Stomach (tissue), 19 donors: ENCODE measurements at places on chromosomes 5 and 9. TPM values are rescaled to one million over a fixed set of nuclear protein-coding genes. Genes with fewer than 3 reads are reported as not detected.

GRCh38 chr5:116553366-116553765 lies 21.3 kb downstream of the SEMA6A start:
- no peak for DNase-seq
- H3K27me3 ChIP-seq: no peaks in the 10 kb centered on the region
- no peak overlapping the region for H3K27ac ChIP-seq
- no peaks in the 10 kb centered on the region for H3K36me3 ChIP-seq
- H3K4me3 ChIP-seq: no peak overlapping the region

DNA sequence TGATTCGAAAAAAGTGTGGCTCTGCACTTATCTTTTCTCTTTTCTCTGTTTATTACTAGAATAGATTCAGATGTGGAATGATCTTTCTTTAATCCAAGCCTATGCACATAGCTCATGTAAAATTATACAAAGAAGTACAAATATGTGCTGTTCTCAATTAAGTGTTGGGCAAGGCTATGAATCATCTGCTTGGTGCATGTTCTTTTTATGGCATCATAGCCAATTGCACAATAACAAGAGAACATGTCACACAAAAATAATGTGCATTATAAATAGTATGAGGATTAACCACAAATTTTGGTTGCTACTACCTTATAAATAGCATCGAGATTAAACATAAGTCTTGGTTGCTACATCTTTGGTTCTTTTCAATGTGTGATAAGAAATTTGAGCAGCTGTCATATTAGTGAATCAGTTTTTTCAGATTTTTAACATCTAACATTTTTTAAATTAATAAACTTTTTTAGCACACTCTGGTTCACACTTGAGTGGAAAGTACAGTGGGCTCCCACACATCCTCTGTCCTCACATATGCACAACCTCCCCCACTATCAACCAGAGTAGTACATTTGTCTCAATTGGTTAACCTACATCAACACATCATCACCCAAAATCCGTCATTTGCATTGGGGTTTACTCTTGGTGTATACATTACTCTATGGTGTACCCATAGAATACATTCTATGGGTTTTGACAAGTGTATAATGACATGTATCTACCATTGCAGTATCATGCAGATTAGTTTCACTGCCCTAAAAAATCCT lies 6.8 kb upstream of the RECK start:
- H3K36me3 ChIP-seq: no peaks in the 10 kb centered on the region
- no peaks in the 10 kb centered on the region for H3K27me3 ChIP-seq
- H3K4me3 ChIP-seq: no peak overlapping the region
- DNase-seq: no peak
- no peaks in the 10 kb centered on the region for H3K4me1 ChIP-seq

DNA sequence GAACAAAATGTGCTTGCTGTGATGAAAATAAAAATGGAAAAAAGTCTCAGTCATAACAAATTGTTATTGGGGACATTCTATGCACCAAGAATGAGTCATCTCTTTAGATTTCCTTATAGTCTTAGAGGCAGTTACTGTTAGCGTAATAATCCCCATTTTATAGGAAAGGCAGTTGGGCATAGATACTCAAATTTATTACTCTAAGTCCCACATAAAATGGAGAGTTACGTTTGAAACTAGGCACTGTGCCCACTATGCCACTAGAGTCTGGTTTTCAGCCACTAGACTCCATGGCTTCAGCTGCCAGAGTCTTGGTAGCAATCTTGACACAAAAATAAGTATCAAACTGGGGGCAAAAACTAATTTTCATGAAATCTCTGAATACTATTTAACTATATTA lies 317.9 kb upstream of the MEF2C start:
- H3K36me3 ChIP-seq: no peaks in the 10 kb centered on the region
- H3K4me3 ChIP-seq: no peak overlapping the region
- no peaks in the 10 kb centered on the region for H3K27me3 ChIP-seq
- no peak for DNase-seq

The ALDH1A1 gene
- polyA plus RNA-seq: 409 TPM

GRCh38 chr5:180775624-180776023 lies 27.0 kb downstream of the MGAT1 start:
- H3K4me1 ChIP-seq: no peaks in the 10 kb centered on the region
- no peaks in the 10 kb centered on the region for H3K27me3 ChIP-seq
- no peak overlapping the region for H3K27ac ChIP-seq
- DNase-seq: no peak
- no peaks in the 10 kb centered on the region for H3K36me3 ChIP-seq

- H3K36me3 ChIP-seq: no peaks in the 10 kb centered on the region
- H3K4me1 ChIP-seq: no peaks in the 10 kb centered on the region
- no peak overlapping the region for H3K27ac ChIP-seq
- H3K4me3 ChIP-seq: no peak overlapping the region
- DNase-seq: no peak
Observed at GRCh38 chr9:101176384-101176783, 147.9 kb downstream of the PLPPR1 start.
